Posterior vena cava (tissue), 2 donors: ENCODE measurements at places on chromosomes 1 and 21. TPM values are rescaled to one million over a fixed set of nuclear protein-coding genes. Genes with fewer than 3 reads are reported as not detected.

The RCSD1 gene
- total RNA-seq, result 15.2 TPM

The KLF18 gene
- not detected for total RNA-seq

The PTGER3 gene
- 15.6 TPM for total RNA-seq

The AVPR1B gene
- total RNA-seq, result not detected

The PLEKHA6 gene
- total RNA-seq, result 13.3 TPM

The LELP1 gene
- total RNA-seq, result not detected

The SELE gene
- total RNA-seq, result 1.1 TPM

The CD84 gene
- 16.8 TPM for total RNA-seq

GRCh38 chr1:245996811-245997210 is 510.3 kb downstream of the SMYD3 start:
- no peak for DNase-seq

GRCh38 chr21:35548904-35549615 is 500.0 kb upstream of the RUNX1 start:
- no peak for DNase-seq

GRCh38 chr1:188719735-188720134 is 1757.9 kb downstream of the BRINP3 start:
- no peak for DNase-seq

- no peak for DNase-seq
Measured at GRCh38 chr1:12338823-12339222, 109.0 kb downstream of the VPS13D start.

- no peak for DNase-seq
Measured at GRCh38 chr1:148161053-148161901, 9.2 kb upstream of the NBPF11 start.

DNA sequence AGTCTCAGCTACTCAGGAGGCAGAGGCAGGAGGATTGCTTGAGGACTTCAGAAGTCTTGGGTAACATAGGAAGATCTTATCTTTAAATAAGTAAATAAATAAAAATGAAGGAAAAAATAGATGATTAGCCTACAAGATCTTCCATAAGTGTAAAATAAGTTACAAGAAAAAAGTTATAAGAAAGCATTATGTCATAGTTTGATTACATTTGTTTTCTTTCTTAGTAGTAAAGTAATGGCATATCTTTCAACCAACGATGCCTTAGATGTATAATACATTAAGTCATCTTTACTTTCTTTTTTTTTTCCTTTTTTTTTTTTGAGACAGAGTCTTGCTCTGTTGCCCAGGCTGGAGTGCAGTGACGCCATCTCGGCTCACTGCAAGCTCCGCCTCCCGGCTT is 46.5 kb downstream of the SNRPE start:
- no peak for DNase-seq

DNA sequence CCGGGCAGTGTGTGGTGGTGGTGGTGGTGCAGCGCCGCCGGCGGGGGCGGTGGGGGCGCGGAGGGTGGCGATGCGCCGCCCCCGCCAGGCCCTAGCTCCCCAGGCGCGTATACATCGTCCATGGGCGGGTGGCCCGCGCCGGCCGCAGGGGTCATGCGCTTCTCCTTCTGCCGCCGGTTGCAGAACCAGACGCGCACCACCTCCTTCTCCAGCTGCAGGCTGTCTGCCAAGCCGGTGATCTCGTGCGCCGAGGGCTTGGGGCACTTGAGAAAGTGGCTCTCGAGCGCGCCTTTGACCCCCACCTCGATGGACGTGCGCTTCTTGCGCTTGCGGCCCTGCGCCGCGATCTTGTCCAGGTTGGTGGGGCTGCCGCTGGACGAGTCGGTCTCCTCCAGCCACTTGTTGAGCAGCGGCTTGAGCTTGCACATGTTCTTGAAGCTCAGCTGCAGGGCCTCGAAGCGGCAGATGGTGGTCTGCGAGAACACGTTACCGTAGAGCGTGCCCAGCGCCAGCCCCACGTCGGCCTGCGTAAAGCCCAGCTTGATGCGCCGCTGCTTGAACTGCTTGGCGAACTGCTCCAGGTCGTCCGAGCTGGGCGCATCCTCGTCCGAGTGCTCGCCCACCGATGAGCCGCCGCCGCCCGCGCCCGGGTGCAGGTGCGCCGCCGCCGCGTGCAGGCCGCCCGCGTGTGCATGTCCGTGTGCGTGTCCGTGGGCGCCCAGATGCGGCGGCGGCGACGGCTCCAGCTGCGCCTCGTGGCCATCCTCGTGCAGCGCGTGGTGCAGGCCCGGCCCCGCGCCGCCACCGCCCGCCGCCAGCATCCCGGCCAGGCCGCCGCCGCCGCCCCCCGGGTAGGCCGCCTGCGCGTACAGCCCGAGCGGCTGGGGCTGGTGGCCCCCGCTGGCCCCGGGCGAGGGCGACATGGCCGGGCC is 926 bp downstream of the POU3F1 start:
- no peak for DNase-seq

DNA sequence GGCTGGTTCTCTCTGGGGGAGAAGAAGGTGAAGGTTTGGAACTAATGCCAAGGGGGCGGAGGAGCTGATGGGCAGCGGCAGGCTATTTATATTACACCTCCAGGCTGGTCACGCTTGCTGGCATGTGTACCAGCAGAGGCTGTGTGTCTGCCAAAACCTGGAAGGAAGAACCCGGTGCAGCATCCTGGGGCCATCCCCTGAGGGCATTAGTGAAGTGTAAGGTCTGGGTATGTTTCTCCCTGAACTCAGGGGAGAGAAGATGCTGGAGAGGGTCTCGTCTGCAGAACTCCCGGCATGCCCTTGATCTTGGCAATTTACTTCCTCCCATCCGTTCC is 5.3 kb downstream of the DISP3 start:
- peak; percentile 65 for DNase-seq

DNA sequence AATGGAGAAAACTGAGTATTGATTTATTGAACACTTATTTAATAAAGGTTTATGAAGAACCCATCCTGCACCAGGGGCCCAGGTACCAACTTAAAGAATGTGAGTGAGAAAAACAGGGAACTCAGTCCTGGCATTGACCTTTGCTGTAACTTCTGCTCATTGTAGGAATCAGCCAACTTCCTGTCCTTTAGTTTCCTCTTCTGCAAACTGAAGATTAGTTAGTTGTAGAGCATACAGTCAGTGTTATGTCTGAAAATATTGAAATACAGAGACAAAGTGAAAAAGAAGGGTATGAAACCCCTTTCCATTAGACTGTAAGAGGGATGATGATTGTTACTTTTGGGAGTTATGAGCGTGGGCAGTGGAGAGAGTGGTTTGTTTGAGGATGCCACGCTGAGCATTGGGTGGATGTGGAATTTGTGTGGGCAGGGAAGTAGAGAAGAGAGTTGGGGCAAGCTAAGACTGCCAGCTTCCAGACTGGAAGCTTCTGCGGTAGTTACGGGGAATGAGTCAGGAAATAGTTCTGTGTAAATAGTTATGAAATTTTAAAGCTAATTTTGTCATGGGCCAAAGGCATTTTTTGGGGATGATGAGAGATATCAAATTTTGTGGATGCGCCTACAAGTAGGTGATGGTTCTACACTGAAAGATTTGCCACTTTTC is 89.2 kb downstream of the GPR88 start:
- no peak for DNase-seq

DNA sequence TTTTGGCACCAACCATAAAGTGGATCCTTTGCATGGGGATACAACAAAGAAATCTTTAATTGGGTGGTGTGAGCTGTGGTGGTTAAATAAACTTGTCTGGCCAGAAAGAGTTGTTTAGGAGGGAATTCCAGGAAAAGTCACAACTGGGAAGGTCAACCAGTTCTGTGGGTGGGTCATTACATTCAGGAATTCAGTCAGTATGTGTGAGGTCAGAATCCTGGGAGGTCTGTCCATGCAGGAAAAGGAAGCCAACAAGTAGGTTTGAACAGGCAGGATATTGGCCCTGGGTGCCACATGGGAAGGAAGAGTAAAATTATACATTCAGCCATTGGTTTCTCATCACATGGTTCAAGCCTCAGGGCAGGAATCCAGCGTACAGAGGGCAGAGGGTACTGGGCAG is 162.3 kb upstream of the ADAMTS5 start:
- no peak for DNase-seq

GRCh38 chr1:53409695-53410094 is 49.5 kb upstream of the DMRTB1 start:
- no peak for DNase-seq

- no peak for DNase-seq
Measured at GRCh38 chr1:67722292-67722944, 37.4 kb downstream of the GADD45A start.

- DNase-seq, result no peak
Measured at GRCh38 chr1:221308534-221309511, 429.6 kb downstream of the HLX start.

- peak; percentile 69 for DNase-seq
Measured at GRCh38 chr1:226690460-226690982, 48.6 kb downstream of the ITPKB start.

GRCh38 chr1:229897501-229897900 is 169.5 kb upstream of the GALNT2 start:
- DNase-seq, result no peak

- no peak for DNase-seq
Measured at GRCh38 chr21:44018127-44018526, 6.0 kb downstream of the TRAPPC10 start.

- peak; percentile 37 for DNase-seq
Measured at GRCh38 chr1:27967106-27967883, 7.5 kb downstream of the XKR8 start.

DNA sequence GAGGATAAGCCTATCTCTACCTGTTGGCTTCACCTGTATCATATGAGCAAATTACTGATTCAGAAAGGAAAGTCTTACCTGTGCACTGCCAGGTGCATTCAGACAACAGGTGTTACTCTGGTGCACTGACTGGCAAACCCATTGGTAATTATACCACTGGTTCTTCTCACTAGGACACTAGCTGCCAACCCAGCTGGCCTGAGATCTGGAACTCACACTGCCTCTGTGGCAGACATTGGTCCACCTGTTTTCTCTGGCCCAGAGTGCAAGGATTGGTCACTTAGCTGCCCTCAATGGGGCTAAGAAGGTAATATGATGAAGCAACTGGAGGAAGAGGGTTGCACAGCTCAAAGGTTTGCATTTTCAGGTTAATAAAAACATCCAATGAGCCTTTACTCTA is 140.2 kb upstream of the DNAH14 start:
- no peak for DNase-seq

- no peak for DNase-seq
Measured at GRCh38 chr1:109632671-109633346, 13.2 kb downstream of the AMPD2 start.

- DNase-seq, result peak; percentile 99
Measured at GRCh38 chr1:203006948-203007871, at the start of gene TMEM183A. Gene TMEM183A, plus strand, starts transcription at chr1:203007374. Its CDS starts 92 bp downstream, at chr1:203007466.

DNA sequence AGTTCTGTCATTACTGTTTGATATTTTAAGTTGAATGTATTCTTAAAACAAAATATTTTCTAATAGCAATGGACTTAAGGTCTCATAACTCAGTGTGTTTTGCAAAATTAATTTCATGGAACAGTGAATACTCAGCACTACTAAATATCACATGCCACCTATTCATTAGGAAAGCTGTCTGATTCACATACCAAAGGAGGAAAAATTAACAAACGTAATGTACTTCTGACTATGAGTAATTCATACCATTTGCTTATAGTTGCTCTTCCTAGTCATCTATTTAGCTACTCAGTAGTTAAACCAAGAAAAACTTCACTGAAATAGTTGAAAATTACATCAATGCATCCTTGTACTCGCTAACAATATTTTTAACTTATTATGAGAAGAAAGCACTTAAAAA is 35.2 kb downstream of the TP53BP2 start:
- no peak for DNase-seq

DNA sequence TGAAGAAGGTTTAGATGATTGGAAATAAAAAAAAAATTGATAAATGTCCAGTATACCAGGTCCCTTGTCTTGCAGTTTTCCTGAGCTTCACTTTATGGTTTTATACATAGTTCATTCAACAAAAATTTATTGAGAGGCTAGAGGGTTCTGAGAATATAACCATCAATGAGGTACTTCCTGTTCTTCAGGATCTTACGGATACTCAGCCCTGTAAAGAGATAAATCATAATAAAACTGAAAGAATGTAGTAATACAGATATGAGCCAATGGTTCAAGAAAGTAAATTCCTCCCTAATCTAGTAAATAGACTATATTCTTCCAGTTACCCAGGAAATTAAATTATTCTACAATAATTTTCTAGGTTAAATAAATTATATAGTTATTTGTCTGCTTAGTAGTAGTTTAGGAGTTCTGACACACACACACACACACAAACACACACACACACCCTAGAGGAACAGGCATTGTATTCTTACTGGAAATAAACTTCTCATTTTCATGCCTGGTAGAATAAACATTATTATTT is 70.4 kb upstream of the HMCN1 start:
- DNase-seq, result no peak

- no peak for DNase-seq
Measured at GRCh38 chr1:214538496-214538895, 12.9 kb downstream of the PTPN14 start.

- no peak for DNase-seq
Measured at GRCh38 chr21:35871906-35872305, 188.4 kb downstream of the SETD4 start.

GRCh38 chr21:25637851-25638659 is 1.0 kb upstream of the JAM2 start:
- DNase-seq, result no peak

- DNase-seq, result no peak
Measured at GRCh38 chr1:101281751-101282150, 44.9 kb downstream of the S1PR1 start.
